Midbrain (tissue), 1 donor: ENCODE measurements at places on chromosomes 6 and 20.

- DNase-seq = no peak
Observed at GRCh38 chr20:41544472-41544871, 73.7 kb downstream of the CHD6 start.

- DNase-seq = no peak
Observed at GRCh38 chr20:50350510-50351249, 159.5 kb upstream of the PTPN1 start.

DNA sequence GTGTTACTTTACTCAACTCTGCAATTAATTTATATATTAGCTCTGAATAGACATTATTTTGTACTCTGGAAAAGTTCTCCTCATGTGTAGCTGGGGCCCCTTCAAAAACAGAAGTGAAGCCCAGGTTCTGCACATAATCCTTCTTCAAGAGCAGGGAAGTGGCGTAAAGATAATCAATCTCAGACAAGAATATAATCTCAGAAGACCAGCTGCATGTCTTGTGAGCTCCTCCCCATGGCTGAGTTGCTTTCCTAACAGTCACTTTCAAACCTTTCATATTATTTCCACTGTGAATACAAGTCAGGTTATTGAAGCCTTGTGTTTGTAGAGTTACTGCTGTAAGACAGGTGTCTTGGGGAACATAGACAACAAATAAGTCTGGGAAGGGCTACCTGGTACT is 691.9 kb downstream of the RFPL4B start:
- DNase-seq = no peak

GRCh38 chr6:189676-190075 is 102.6 kb upstream of the DUSP22 start:
- no peak for DNase-seq

- DNase-seq = no peak
Observed at GRCh38 chr6:107658920-107659865, 164.9 kb downstream of the SCML4 start.
